ENCODE measurements at places on chromosomes 11 and 22. TPM values are rescaled to one million over a fixed set of nuclear protein-coding genes. Genes with fewer than 3 reads are reported as not detected.

GRCh38 chr22:31103111-31103510, 4.3 kb downstream of the SELENOM start:
- no peaks in the 10 kb centered on the region for H3K27me3 ChIP-seq
- H3K27ac ChIP-seq = no peak overlapping the region
- no peaks in the 10 kb centered on the region for H3K36me3 ChIP-seq
- peaks cover 18% of the 10 kb centered on the region for H3K4me1 ChIP-seq

- H3K4me1 ChIP-seq = no peaks in the 10 kb centered on the region
- no peak for DNase-seq
- no peak overlapping the region for H3K27ac ChIP-seq
Measured at GRCh38 chr11:116540645-116541304, 232.0 kb downstream of the BUD13 start.

DNA sequence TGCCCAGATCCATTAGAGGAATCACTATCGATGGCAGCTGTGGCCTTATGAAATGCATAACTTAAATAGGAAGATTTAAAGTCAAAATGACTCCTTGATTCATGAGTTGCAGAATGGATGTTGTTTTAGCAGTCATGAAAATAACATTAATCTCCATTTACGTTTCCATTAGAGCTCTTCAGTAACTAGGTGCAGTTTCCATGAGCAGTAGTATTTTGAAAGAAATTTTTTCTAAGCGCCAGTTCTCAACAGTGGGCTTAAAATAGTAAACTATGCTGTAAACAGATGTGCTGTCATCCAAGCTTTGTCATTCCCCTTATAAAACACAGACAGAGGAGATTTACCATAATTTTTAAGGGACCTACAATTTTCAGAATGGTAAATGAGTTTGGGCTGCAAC, 1414.1 kb downstream of the LRRC4C start:
- H3K4me3 ChIP-seq = no peak overlapping the region
- H3K36me3 ChIP-seq = no peaks in the 10 kb centered on the region
- H3K4me1 ChIP-seq = no peaks in the 10 kb centered on the region

- H3K27me3 ChIP-seq = no peaks in the 10 kb centered on the region
- no peak overlapping the region for H3K27ac ChIP-seq
- peaks cover 27% of the 10 kb centered on the region for H3K36me3 ChIP-seq
- no peak for DNase-seq
Measured at GRCh38 chr11:108037211-108037610, 28.5 kb downstream of the CUL5 start.

GRCh38 chr11:80420374-80420773, 979.5 kb upstream of the TENM4 start:
- H3K36me3 ChIP-seq = no peaks in the 10 kb centered on the region
- DNase-seq = no peak
- H3K27me3 ChIP-seq = no peaks in the 10 kb centered on the region

- peaks cover 1% of the 10 kb centered on the region for H3K27me3 ChIP-seq
- no peak overlapping the region for H3K4me3 ChIP-seq
- H3K36me3 ChIP-seq = peaks cover 5% of the 10 kb centered on the region
- no peak overlapping the region for H3K27ac ChIP-seq
- DNase-seq = no peak
Measured at GRCh38 chr22:31350410-31350863, 4.3 kb upstream of the PATZ1 start.

DNA sequence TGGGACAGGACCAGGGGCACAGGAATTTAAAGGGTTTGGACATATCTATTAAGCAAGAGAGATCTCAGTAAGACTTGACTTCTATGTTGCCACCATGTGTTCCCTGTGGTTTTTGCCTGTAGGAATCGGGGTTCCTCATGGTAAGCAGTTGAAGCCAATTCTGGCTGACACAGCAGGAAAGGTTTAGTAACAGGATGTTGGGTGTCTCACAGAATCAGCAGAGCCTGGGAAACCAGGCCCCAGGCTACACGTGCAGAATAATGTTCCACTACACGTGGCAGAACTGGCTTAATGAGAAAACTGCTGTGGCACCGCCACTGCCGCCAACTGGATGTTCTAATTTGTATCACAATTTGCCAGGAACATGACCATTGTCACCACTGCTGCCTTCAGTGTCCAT, 264.6 kb upstream of the PLET1 start:
- H3K27me3 ChIP-seq = peaks cover 2% of the 10 kb centered on the region
- H3K27ac ChIP-seq = no peak overlapping the region
- H3K4me1 ChIP-seq = peaks cover 3% of the 10 kb centered on the region
- DNase-seq = no peak
- no peaks in the 10 kb centered on the region for H3K36me3 ChIP-seq

DNA sequence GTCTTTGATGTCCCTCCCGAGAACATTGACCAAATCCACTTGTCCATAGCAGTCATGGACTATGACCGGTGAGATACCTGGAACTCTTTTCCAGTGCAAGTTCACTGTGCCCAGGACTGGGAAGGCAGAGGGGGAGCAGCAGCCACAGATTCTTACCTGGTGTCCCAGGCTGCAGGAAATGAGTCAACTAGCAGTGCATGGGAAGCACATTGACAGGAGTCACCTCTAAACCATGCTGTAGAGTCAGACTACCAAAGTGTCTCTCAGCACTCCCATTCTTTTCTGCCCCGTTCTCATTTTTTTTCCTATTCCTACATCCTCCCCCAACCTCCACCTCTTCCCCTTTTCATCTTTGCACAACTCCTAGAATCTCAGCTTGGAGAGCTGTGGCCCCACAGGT, 67.2 kb upstream of the OLFML1 start:
- no peak for DNase-seq
- peaks cover 8% of the 10 kb centered on the region for H3K4me1 ChIP-seq
- H3K27me3 ChIP-seq = peaks cover 18% of the 10 kb centered on the region
- no peak overlapping the region for H3K27ac ChIP-seq
- H3K4me3 ChIP-seq = no peak overlapping the region
- H3K36me3 ChIP-seq = no peaks in the 10 kb centered on the region

The MS4A1 gene
- total RNA-seq = 2.1 TPM

The MMP20 gene
- not detected for total RNA-seq

The GGA1 gene
- total RNA-seq = 59.7 TPM

The CERK gene
- total RNA-seq = 38.4 TPM

The OMP gene
- not detected for total RNA-seq

The MADD gene
- 55.7 TPM for total RNA-seq

DNA sequence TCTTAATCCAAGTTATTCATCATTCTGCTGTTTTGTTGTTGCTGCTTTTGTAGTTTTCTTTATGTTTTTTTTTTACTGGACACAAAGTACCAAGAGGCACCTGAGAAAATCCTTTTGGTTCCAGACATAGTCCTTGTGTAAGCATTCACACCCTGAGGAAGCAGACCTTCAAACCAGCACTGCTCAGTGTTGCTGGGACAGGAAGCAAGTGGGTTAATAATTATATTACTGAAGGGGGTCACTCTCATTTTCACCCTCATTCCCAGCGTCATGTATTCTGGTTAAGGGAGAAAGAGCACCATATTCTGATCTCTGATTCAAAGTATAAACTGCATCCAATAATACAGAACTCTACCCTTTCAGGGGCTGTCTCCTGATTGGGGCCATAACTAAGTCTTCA, 5.9 kb upstream of the ALKBH3 start:
- peaks cover 23% of the 10 kb centered on the region for H3K27me3 ChIP-seq
- DNase-seq = no peak
- H3K27ac ChIP-seq = no peak overlapping the region
- peaks cover 6% of the 10 kb centered on the region for H3K4me1 ChIP-seq

- peaks cover 38% of the 10 kb centered on the region for H3K36me3 ChIP-seq
- peak; percentile 80 for DNase-seq
- H3K4me3 ChIP-seq = peak overlapping the region; percentile 15
- H3K27me3 ChIP-seq = no peaks in the 10 kb centered on the region
Measured at GRCh38 chr11:66106786-66107599, 36.9 kb downstream of the PACS1 start.

The UFD1 gene
- total RNA-seq = 65.0 TPM

The YPEL1 gene
- total RNA-seq = 1.2 TPM

DNA sequence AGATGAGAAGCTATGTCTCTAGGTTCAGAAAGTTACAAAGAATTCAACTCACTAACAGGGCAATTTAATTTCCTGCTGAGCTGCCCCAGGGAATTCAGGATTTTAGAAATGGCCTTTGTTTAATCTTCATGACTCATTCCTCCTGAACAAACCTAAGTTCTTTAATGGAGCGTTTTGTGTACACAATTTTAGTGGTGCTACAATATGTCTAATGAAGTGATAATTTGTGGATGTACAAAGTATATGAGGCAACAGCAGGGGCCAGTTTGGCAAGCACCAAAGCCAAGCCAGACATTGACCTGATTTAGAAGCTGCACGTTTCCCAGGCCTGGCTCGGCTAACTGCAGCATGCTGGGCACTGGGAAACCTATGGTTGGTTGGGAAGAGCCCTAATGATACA, 34.4 kb upstream of the HEPHL1 start:
- peaks cover 12% of the 10 kb centered on the region for H3K27me3 ChIP-seq
- H3K4me1 ChIP-seq = no peaks in the 10 kb centered on the region
- H3K27ac ChIP-seq = no peak overlapping the region
- H3K36me3 ChIP-seq = no peaks in the 10 kb centered on the region
- no peak for DNase-seq

The APOC3 gene
- total RNA-seq = not detected

DNA sequence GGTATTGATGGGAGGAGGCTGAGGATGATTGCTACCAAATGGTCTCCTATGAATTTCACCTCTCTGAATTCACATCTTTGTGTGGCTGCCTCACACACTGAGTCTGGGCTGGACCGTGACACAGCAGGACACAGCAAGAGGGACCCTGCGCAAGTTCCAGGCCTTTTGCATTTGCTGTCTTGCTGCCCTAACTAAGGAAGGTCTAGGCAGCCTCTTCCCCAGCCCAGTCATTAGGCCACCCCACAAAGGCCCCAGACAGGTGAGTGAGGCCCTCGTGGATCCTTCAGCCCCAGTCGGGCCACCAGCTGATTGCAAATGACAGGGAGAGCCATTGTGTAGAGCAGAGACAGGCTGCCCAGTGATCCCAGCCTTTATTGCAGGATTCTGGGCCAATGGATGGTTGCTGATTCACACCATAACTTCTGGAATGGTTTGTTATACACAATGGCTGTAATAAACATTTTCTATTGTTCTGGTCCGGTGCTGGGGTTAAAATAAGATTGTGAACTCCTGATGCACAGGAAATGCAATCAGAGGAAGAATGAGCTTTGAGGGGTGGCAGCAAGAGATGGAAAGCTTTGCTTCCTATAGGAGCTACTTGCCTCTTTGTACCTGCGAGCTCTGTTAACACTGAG, 28.5 kb upstream of the CSNK2A3 start:
- H3K27me3 ChIP-seq = no peaks in the 10 kb centered on the region
- no peaks in the 10 kb centered on the region for H3K4me1 ChIP-seq
- no peak overlapping the region for H3K27ac ChIP-seq
- H3K36me3 ChIP-seq = no peaks in the 10 kb centered on the region
- H3K4me3 ChIP-seq = no peak overlapping the region
- DNase-seq = no peak

DNA sequence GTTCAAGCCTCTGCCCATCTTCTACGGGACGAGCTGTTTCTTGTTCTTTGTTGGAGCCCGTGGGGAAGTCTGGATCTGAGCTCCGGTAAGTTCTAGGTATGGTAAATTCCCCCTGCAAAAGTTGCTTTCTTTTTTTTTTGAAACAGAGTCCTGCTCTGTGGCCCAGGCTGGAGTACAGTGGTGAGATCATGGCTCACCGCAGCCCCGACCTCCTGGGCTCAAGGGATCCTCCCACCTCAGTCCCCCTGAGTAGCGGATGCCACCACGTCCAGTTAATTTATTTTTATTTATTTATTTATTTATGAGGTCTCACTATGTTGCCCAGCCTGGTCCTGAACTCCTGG, 35.5 kb upstream of the MOB2 start:
- H3K4me1 ChIP-seq = peaks cover 45% of the 10 kb centered on the region
- no peak for DNase-seq
- no peak overlapping the region for H3K27ac ChIP-seq
- H3K36me3 ChIP-seq = no peaks in the 10 kb centered on the region

- H3K27ac ChIP-seq = no peak overlapping the region
- peaks cover 6% of the 10 kb centered on the region for H3K36me3 ChIP-seq
- H3K4me1 ChIP-seq = peaks cover 7% of the 10 kb centered on the region
Measured at GRCh38 chr11:121406291-121406690, 45.8 kb upstream of the SORL1 start.

GRCh38 chr11:27603376-27603990, 96.8 kb downstream of the BDNF start:
- no peak overlapping the region for H3K27ac ChIP-seq
- no peaks in the 10 kb centered on the region for H3K36me3 ChIP-seq
- H3K4me1 ChIP-seq = no peaks in the 10 kb centered on the region
- no peak overlapping the region for H3K4me3 ChIP-seq
- no peaks in the 10 kb centered on the region for H3K27me3 ChIP-seq

The SMDT1 gene
- 51.7 TPM for total RNA-seq

DNA sequence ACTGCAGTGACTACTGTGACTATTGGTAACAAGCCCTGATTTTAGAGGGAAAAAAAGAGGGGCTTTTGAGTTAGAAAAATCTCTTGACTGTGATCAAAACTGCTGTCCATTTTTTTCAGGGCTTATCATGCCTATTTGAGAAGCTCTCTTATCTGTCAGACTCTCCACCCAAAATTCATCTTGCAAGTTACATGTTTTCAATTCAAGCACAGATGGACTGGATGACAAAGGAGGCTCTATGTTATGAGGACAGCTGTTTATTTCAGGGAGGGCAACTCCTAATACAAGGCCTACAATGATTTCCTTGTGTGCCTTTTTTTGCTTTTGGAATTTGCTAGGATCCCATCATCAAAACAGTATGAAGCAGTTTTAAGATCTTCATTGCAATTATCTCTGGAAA, 35.2 kb upstream of the USP47 start:
- DNase-seq = no peak
- peaks cover 4% of the 10 kb centered on the region for H3K27me3 ChIP-seq
- no peaks in the 10 kb centered on the region for H3K36me3 ChIP-seq
- no peaks in the 10 kb centered on the region for H3K4me1 ChIP-seq
- H3K27ac ChIP-seq = no peak overlapping the region

The ADM2 gene
- total RNA-seq = 5.5 TPM

DNA sequence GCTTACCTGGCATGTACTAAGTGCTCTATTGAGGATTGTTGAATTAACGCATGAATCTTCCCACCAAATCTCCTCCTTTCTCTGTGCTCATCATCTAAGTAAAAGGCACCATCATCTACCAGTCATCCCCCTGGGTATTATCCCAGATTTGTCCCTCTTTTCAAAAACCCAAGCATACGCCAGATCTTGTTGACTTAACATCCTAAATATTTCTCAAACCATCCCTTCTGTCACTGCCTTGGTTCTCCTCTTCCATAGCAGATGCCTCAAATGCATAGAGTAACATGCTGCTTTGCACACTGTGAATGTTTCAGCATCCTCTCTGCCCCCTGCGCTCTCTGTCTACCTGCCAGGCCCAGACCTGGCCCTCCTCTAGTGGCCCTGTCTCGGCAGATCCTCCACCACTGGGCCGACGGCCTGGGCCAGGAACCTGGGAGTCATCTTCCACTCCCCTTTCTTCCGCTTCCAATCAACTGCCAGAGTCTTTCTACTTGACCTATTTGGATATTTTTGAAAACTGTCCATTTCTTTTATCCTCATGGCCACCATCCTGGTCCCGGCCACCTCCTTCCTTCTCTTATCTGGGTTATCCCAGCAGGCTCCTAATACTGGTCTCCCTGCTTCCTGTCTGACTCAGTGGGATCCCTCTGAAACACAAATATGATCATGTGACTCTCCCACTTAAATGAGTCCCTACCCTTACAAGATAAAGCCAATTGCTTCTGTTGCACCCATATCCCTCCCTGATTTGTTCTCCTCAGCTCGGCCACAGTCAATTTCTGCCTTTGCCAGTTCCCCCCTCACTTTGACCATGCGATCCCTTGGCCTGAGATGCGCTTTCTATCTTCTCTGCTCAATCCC, 3.4 kb upstream of the TAB1 start:
- H3K4me3 ChIP-seq = no peak overlapping the region
- no peak overlapping the region for H3K27ac ChIP-seq
- peaks cover 5% of the 10 kb centered on the region for H3K4me1 ChIP-seq
